ENCODE measurements at places on chromosomes 2 and 18.

- no peak for DNase-seq
Measured at GRCh38 chr18:23920054-23920453, 94.5 kb upstream of the TTC39C start.

GRCh38 chr2:140593132-140593531 lies 1537.7 kb downstream of the LRP1B start:
- DNase-seq: no peak

GRCh38 chr2:120347396-120348060 lies 1.6 kb downstream of the INHBB start:
- DNase-seq: no peak

DNA sequence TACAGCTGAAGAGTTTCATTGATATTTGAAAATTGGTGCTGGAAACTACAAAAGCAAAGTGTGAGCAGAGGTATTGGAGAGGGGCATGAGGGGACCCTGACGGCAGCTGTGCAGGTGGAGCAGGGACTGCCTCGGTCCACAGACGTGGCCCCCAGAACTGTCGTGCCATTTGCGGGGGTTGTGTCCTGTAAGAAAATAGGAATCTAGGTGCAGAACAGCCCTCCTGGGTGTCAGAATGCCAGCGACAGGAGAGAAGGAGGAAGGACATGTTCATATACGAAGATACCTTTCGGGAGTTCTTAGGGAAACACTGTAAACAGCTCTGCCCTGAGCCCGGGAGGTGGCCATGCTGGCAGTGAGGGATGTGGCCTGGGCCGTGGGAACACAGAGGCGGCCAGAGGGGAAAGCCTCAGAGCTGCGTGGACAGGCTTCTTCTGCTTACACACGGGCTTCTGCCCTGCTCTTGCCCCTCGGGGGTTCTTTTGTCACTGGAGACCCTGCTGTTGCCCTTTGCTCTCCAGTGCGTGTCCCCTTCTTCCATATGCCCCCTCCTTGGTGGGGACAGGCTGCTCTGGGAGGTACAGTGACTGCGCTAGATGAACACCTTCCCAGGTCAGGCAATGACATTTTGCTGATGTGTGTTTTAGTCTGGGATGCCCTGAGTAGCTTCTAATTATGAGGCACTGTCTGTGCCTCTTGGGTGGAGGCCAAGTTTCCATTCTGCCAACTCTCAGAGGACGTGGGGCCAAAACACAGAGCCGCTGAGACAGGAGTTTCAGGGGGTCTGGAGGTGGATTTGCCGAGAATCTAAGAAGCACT lies 81.9 kb upstream of the TXNDC2 start:
- peak; percentile 60 for DNase-seq

- DNase-seq: no peak
Measured at GRCh38 chr2:76193089-76193488, 482.4 kb upstream of the GCFC2 start.

DNA sequence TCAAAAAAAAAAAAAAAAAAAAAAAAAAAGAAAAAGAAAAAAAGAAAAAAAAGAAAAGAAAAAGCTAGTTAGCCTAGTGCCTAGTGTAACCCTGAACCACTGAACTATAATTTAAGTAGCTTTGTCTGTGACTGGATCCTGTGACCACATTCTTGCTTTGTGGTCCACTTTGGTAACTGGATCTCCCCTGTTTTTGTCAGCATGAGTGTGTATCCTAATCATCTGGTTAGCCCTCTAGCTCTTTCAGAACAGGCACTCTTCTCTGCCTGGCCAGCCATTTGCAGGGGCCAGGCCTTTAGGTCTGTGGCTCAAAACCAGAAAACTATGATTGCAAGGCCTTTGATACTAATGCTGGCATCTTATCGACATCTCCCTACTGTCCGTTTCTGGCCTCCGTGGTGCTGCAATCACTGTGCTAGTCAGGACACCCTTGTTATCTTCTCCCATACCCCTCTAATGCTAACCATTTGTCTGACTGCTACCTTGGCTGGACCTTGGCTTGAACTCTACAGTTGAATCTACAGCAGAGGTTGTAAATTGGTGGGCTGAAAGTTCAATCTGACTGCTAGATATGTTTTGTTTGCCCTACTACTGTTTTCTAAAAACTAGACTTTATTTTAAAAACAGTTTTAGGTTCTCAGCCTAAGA lies 40.5 kb downstream of the RBKS start:
- DNase-seq: no peak

Data from NCI-H1694 (cell line).